ENCODE measurements at places on chromosomes 5 and 9. TPM values are rescaled to one million over a fixed set of nuclear protein-coding genes. Genes with fewer than 3 reads are reported as not detected.

Gene REEP2
- 1.7 TPM for total RNA-seq

Gene ZNF300
- 0.26 TPM for total RNA-seq

Gene ADAMTS6
- total RNA-seq = 4.0 TPM

- DNase-seq = no peak
- H3K27me3 ChIP-seq = no peaks in the 10 kb centered on the region
- H3K4me1 ChIP-seq = peaks cover 3% of the 10 kb centered on the region
- H3K36me3 ChIP-seq = no peaks in the 10 kb centered on the region
- H3K4me3 ChIP-seq = no peak overlapping the region
- H3K27ac ChIP-seq = no peak overlapping the region
Observed at GRCh38 chr5:149314571-149315111, 30.7 kb upstream of the GRPEL2 start.
